ENCODE measurements at places on chromosomes 7 and 10. TPM values are rescaled to one million over a fixed set of nuclear protein-coding genes. Genes with fewer than 3 reads are reported as not detected.
A peak's percentile ranks its signal among the peaks of the same experiment; 100 is the strongest.

Gene DLG5
- total RNA-seq, result 5.0 TPM

Gene PON3
- not detected for total RNA-seq

DNA sequence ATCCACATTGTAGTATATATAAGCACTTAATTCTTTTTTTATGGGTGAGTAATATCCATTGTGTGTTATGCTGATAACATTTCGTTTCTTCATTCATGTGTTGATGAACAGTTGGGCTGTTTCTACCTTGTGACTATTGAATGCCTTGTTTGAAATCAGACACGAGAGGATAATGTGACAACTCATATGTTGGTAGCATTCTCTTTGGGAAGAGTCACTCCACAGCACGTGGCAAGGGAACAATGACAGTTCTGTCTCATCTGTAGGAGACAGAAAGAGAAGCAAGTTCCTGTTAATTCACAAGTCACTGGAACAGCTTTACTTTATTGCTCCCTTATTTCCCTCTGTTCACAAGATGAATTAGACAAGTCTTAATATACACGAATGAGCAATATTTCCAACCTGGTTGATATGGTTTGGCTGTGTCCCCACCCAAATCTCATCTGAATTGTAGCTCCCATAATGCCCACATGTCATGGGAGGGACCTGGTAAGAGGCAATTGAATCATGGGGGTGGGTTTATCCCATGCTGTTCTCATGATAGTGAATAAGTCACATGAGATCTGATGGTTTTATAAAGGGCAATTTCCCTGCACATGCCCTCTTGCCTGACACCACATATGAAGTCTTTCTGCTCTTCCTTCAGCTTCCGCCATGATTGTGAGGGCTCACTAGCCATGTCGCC is 125.3 kb downstream of the SEC23IP start:
- H3K4me1 ChIP-seq, result peaks cover 3% of the 10 kb centered on the region
- H3K4me3 ChIP-seq, result no peak overlapping the region
- no peak for DNase-seq
- H3K27me3 ChIP-seq, result peaks cover 22% of the 10 kb centered on the region
- no peak overlapping the region for H3K27ac ChIP-seq

DNA sequence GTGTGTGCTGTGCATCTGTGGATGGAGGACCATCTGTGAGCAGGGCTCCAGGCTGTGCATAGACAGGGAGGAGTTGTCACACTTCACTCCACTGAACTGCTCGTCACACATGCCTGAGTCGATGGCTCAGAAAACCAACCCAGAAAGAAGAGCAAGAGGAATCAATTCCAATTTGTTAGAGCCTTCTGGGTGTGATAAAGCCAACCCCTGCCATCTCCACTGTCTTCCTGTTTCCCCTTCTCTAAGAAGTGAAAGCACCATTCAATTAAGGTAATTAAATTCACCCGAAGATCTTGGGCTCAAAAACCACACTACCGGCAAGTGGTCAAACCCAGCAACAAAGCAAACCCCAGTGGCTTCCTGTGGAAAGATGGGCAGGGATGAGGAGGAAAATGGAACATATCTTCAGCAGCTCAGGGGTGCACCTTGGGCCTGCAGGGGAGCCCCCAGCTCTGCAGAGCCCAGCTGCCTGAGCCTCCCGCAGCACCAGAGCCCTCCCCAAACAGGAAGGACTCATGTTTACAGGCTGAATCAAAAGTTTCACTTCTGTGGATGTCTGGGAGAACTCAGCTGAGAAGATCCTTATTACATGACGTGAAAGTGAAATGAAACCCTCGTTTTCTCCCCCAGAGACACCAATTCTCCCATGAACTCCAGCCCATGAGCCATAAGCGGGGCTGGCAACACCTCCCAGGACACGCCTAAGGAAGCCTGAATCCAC is 10.9 kb downstream of the C10orf71 start:
- peaks cover 35% of the 10 kb centered on the region for H3K4me1 ChIP-seq
- peak; percentile 70 for DNase-seq
- peak overlapping the region; percentile 69 for H3K4me3 ChIP-seq
- H3K36me3 ChIP-seq, result peaks cover 10% of the 10 kb centered on the region

DNA sequence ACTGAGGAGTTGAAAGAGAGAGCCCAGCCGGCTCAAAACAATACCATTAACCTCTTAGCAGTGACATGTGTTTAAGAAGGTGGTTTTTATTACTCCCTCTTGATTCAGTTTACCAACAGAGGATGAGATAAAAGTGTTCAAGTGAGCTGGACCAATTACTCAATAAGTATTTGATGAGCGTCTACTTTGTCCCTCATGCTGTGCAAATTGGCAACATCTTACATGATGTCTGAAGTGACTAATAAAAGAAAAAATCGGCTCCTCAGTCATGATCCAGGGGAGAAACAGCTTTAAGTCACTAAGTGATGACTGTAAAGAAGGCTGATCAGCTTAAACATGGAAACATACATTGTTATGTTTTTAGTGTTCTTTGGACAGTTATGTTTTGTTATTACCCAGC is 7.8 kb downstream of the WNT16 start:
- H3K36me3 ChIP-seq, result no peaks in the 10 kb centered on the region
- no peak for DNase-seq
- no peak overlapping the region for H3K4me3 ChIP-seq
- no peak overlapping the region for H3K27ac ChIP-seq

GRCh38 chr7:139092090-139092796 is 17.3 kb downstream of the ZC3HAV1 start:
- H3K36me3 ChIP-seq, result peaks cover 73% of the 10 kb centered on the region
- H3K27me3 ChIP-seq, result no peaks in the 10 kb centered on the region
- H3K4me3 ChIP-seq, result peak overlapping the region; percentile 86

DNA sequence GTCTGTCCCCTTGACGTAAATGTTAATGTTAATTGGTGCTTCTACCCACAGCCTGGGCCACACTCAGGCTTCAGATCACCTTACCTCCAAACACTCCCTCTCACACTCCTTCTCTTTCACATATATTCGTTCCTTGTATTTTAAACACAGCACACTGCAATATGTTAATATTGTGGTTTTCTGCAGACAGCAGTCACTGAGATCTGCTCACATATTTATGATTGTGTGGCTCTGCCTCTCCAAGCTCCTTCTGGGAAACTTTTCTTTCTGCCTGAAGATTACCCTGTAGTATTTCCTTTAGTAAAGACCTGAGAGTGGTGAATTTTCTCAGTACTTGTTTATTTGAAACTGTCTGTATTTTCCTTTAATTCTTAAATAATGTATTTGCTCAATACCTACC is 104.7 kb downstream of the VWC2 start:
- DNase-seq, result no peak
- H3K4me3 ChIP-seq, result no peak overlapping the region

DNA sequence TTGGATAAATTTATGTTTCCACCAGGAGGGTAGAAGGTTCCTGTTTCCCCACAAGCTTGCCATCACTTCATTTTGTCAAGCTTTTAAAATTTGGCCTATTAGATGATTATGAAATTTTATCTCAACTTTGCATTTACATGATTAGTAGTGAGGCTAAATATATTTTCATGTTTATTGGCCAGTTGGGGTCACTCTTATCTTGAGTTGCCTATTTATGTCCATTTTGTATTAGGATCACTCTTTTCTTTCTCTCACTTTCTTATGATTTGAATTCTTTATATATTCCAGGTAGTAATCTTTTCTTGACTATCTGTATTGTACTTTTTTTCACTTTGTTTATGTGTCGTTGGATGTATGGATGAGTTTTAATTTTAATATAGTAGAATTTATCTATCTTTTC is 218.6 kb upstream of the SLC26A5 start:
- no peak overlapping the region for H3K27ac ChIP-seq
- H3K4me3 ChIP-seq, result no peak overlapping the region
- no peak for DNase-seq
- no peaks in the 10 kb centered on the region for H3K36me3 ChIP-seq
- H3K27me3 ChIP-seq, result no peaks in the 10 kb centered on the region

- H3K4me3 ChIP-seq, result no peak overlapping the region
- H3K27ac ChIP-seq, result no peak overlapping the region
- H3K4me1 ChIP-seq, result no peaks in the 10 kb centered on the region
- peaks cover 13% of the 10 kb centered on the region for H3K27me3 ChIP-seq
- no peaks in the 10 kb centered on the region for H3K36me3 ChIP-seq
These were observed 125.6 kb upstream of the FRMD4A start for GRCh38 chr10:14456218-14456869.

Gene VGF
- 0.17 TPM for total RNA-seq

DNA sequence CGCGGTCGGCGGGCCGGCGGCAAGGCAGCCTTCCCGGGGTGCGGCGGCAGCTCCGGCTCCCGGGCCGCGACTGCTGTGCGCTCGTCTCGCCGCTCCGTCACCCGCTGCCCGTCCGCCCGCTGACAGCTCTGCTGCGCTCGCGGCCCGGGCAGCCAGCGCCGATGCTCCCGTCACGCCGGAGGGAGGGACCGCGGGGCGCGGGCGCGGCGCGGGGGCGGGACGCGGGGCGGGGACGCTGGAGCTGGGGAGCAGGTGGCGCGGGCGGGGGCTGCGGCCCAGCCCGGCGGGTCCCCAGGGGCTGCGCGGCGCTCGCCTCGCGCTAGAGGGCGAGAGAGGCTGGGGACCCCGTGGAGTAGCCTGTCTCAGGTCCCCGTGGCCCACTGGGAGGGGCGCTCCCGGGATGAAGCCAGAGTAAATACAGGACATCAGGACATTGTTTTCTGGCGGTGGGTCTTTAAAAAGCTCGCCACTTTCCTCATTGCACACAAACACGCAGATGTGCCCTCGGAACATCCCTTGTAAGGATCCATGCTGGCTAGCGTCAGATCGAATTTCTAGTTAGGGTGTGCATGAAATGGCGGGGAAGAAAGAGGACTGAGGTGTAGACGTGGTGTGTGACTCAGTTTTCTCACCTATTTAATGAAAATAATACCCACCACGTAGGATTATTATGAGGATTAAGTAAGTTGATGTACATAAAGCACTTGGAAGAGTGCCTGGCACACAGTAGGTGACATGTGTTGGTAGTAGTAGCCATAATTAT is at the start of gene ELAPOR2:
TSS of gene ELAPOR2 (minus strand) at position 130 of the 763 bp plus-strand sequence. CDS start 141 bp downstream, outside the sequence.
- peak within 1 kb of the TSS; percentile 26 for H3K27ac ChIP-seq
- peaks cover 11% of the 10 kb centered on the region for H3K4me1 ChIP-seq
- peaks cover 13% of the 10 kb centered on the region for H3K27me3 ChIP-seq
- peak within 1 kb of the TSS; percentile 76 for H3K4me3 ChIP-seq
- peak; percentile 85 for DNase-seq
- no peaks in the 10 kb centered on the region for H3K36me3 ChIP-seq

- H3K27me3 ChIP-seq, result peaks cover 20% of the 10 kb centered on the region
- H3K4me3 ChIP-seq, result no peak overlapping the region
- peaks cover 7% of the 10 kb centered on the region for H3K4me1 ChIP-seq
- H3K27ac ChIP-seq, result no peak overlapping the region
- H3K36me3 ChIP-seq, result no peaks in the 10 kb centered on the region
- DNase-seq, result no peak
These were observed 31.3 kb downstream of the LYZL2 start for GRCh38 chr10:30598105-30598776.

DNA sequence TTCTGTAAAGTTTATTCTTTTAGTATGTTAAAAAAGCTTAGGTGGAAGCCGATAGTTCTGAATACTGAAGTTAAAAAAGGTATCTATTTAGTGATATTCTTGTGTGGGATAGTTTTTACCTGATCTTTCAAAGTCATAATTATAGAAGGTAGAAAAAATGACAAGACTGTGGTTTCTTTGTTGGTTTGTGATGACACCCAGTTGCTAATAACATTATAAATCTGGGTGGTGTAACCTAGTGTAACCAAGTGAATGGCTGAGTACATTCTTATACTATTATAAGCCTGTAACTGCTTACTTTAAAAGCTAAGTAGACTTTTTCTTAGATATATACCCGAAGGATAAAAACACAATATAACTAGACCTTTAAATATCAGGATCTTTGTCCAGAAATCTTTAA is 2.3 kb downstream of the CDK13 start:
- DNase-seq, result no peak
- H3K36me3 ChIP-seq, result peaks cover 20% of the 10 kb centered on the region
- no peaks in the 10 kb centered on the region for H3K27me3 ChIP-seq
- H3K27ac ChIP-seq, result peak overlapping the region; percentile 89
- peaks cover 30% of the 10 kb centered on the region for H3K4me1 ChIP-seq

- no peak overlapping the region for H3K4me3 ChIP-seq
- no peak for DNase-seq
- no peaks in the 10 kb centered on the region for H3K36me3 ChIP-seq
- no peaks in the 10 kb centered on the region for H3K4me1 ChIP-seq
These were observed 89.8 kb upstream of the HPS1 start for GRCh38 chr10:98536551-98536950.

- no peak overlapping the region for H3K4me3 ChIP-seq
- H3K27me3 ChIP-seq, result peaks cover 16% of the 10 kb centered on the region
- H3K36me3 ChIP-seq, result no peaks in the 10 kb centered on the region
- no peak for DNase-seq
- peak overlapping the region; percentile 77 for H3K27ac ChIP-seq
These were observed 16.7 kb upstream of the DMBT1 start for GRCh38 chr10:122543676-122544445.

- no peak overlapping the region for H3K4me3 ChIP-seq
- H3K27ac ChIP-seq, result no peak overlapping the region
- no peak for DNase-seq
- H3K36me3 ChIP-seq, result no peaks in the 10 kb centered on the region
- no peaks in the 10 kb centered on the region for H3K4me1 ChIP-seq
These were observed 39.8 kb upstream of the ARL4A start for GRCh38 chr7:12647364-12648219.

GRCh38 chr7:34064519-34065158 is 159.3 kb downstream of the BMPER start:
- H3K27me3 ChIP-seq, result no peaks in the 10 kb centered on the region
- no peak overlapping the region for H3K4me3 ChIP-seq
- no peak overlapping the region for H3K27ac ChIP-seq
- no peak for DNase-seq
- no peaks in the 10 kb centered on the region for H3K36me3 ChIP-seq

GRCh38 chr10:15201589-15202300 is 33.3 kb upstream of the NMT2 start:
- H3K36me3 ChIP-seq, result peaks cover 10% of the 10 kb centered on the region
- no peak for DNase-seq
- H3K4me3 ChIP-seq, result no peak overlapping the region
- H3K27me3 ChIP-seq, result no peaks in the 10 kb centered on the region
- H3K27ac ChIP-seq, result no peak overlapping the region
- peaks cover 24% of the 10 kb centered on the region for H3K4me1 ChIP-seq

DNA sequence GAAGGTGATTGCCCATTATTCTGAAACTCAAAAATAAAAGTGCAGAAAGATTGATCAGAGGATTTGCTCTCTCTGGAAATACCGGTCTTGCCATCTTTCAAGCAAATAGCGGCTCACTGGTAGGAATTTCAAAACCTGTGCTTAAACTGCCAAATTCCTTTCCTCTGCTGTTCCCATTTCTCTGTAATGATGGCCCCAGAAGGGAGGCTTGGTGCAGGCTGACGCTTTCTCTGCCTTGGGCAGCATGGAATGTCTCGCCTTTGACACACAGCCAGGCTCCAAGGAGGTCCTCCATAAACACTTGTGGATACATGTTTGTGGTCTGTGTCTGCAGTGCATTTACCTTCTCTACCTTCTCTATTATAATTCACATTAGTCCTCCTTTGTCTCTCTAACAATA is 146.8 kb downstream of the HIBADH start:
- H3K4me3 ChIP-seq, result no peak overlapping the region
- H3K36me3 ChIP-seq, result no peaks in the 10 kb centered on the region
- no peak for DNase-seq
- no peak overlapping the region for H3K27ac ChIP-seq
- peaks cover 2% of the 10 kb centered on the region for H3K27me3 ChIP-seq

GRCh38 chr7:77370606-77371005 is 45.5 kb downstream of the GSAP start:
- no peak overlapping the region for H3K27ac ChIP-seq
- peaks cover 3% of the 10 kb centered on the region for H3K36me3 ChIP-seq
- no peaks in the 10 kb centered on the region for H3K4me1 ChIP-seq
- H3K27me3 ChIP-seq, result no peaks in the 10 kb centered on the region
- no peak overlapping the region for H3K4me3 ChIP-seq

Data from activated naive CD8-positive, alpha-beta T cell treated with anti-CD3 and anti-CD28 coated beads, Interleukin-2, amount 10 ng/mL, durations not matched to agents 7 days and 5 days (primary cell).